Caco-2 (cell line): ENCODE measurements at places on chromosomes 1 and 21. TPM values are rescaled to one million over a fixed set of nuclear protein-coding genes. Genes with fewer than 3 reads are reported as not detected.

DNA sequence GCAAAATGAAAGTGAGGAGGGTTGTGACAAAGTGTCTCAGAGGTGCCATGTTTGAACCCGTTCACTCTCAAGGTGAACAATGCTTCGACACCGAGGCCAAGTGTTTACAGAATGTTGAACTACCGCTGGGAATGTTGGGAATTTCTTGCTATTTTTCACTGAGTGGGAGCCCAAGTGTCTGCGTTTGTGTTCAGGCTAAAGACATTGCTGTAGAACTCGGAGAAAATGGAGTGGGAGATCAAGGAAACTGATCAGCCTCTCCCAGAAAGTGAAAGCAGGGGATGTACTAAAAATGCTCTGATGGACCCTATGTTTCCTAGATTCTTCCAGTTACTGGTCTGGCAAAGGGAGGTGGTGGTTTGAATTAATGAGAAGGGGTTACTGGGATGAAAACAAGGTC, 207.5 kb downstream of the BACH1 start:
- no peak for DNase-seq

DNA sequence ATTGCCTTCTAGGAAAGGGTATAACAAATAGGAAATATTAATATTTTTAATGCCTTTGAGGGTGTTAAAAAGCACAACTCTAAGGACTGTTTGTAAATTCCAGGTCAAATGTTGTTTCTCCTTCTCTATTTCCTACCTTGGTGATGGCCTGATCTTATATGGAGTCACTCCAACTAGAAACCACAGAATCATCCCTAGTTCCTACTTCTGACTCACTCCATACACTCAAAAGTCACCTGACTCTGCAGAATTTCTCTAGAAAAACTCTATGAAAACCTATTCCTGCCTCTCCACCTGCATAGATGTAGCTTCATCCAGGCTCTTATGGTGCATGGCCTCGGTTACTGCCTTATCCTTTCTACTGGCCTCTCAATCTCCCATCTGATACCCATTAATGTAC, 14.5 kb downstream of the RGS4 start:
- DNase-seq, result no peak

DNA sequence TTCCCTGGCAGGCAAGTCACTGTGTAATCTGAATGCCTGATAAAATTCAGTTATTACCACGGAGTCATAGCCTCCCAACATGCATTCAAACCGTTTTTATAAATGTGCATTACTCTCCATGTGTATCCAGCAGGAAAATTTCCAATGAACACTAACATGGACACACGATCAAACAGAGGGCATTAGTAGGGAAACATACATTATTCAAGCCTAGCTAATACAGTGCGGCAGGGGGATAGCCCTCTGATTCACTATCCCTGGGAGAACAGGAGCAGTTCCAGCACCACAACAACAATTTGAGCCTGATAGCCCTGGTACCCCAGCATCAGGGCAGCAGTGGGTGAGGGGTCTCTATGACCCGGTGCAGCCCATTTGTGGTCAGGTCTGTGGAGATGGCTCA, 35.8 kb upstream of the HMGB4 start:
- no peak for DNase-seq

- DNase-seq, result peak; percentile 97
Observed at GRCh38 chr1:214506972-214507431, 44.4 kb downstream of the PTPN14 start.

DNA sequence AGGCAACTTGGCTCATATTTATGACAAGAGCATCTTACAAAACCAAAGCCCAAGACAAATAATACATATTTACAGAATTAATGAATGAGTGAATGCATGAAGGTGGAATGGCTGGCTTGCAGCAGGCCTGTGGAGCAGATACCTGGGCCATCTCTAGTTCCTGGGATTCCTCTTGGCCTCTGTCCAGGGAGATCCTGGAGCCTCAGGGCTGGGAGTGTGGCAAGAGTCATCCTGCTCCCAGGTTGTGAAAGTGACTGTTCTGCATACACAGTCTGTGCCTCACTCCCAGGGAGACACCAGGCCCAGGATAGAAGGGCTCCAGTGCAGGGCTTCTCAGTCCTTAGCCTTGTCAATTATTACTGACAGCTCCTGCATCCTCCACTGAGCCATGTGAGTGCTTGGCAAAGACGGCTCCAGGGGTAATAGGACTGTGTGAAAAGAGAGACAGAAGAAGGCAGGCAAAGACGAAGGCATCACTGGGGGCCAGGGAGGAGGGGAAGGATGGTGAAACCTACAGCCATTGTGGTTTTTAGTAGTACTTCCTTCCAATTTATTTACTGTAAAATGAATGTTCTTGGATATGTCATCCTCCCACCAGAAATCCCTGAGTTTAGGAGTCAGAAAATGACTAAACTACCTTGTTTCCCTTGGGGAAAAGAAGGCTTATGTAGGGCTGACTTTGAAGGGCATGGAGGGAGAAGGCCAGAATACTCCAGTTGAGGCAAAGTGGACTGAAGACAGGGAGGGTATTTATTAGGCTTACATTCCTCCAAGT, 14.3 kb upstream of the KPRP start:
- no peak for DNase-seq

- DNase-seq, result no peak
Observed at GRCh38 chr1:46128344-46128743, 4.1 kb downstream of the PIK3R3 start.

GRCh38 chr1:31605908-31606427, 11.5 kb upstream of the HCRTR1 start:
- no peak for DNase-seq

Gene GLRX2
- total RNA-seq, result 20.7 and 21.5 TPM in 2 replicates

Gene SLC1A7
- not detected in 2 replicates for total RNA-seq

Gene TPTE
- total RNA-seq, result not detected in 2 replicates

Gene FOXD2
- 4.4 and 4.6 TPM in 2 replicates for total RNA-seq
